ENCODE measurements at places on chromosomes 12 and 14.

DNA sequence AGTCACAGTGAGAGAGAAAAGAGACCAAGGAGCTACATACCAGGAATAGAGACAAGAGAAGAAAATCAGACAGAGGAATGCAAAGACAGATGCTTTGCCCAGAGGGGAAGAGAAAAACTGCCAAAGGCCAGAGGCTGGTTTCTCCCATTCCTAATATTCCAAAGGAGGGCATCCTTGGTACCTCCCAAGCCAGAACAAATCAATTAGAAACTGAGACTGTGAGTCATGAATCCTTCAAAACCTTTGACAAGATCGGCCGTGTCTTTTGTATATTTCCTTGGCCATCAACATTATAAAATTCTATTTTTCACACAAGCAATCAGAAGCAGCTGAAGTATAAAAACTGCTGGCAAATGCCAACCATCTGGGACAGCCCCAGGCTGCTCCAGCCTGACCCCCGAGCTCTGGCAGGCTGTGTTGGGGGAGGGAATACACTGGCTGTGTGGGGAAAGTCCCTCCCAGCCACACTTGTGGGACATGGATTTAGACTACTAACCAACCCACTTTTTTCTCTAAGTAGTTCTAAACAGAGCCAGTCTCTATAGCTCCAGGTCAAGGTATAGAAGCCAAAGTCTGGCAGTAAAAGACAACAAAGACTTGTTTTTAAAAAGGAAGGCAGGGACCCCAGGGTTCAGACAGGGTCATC, 13.7 kb downstream of the POMT2 start:
- no peak for DNase-seq

DNA sequence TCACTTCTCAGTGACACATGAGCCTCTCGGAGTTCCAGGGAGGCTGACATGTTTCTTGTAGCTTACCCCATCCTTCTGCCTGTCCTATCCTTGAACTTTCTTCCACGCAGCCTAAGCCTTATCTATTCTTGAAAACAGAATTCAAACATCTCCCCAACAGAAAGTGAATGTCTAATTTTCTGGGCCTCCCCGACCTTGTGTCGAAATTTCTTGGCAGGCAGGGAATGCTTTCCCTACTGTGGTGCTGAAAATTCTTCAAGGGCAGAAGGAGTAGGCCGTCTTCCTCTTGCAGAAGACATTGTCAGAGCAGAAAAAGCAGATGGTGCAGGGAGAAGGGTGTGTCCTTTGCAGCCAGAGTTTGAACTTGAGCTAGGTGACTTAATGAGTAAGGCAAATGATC, 63.0 kb upstream of the TCL1B start:
- DNase-seq: no peak

- no peak for DNase-seq
These were observed 25.8 kb upstream of the CNOT2 start for GRCh38 chr12:70217416-70217815.

DNA sequence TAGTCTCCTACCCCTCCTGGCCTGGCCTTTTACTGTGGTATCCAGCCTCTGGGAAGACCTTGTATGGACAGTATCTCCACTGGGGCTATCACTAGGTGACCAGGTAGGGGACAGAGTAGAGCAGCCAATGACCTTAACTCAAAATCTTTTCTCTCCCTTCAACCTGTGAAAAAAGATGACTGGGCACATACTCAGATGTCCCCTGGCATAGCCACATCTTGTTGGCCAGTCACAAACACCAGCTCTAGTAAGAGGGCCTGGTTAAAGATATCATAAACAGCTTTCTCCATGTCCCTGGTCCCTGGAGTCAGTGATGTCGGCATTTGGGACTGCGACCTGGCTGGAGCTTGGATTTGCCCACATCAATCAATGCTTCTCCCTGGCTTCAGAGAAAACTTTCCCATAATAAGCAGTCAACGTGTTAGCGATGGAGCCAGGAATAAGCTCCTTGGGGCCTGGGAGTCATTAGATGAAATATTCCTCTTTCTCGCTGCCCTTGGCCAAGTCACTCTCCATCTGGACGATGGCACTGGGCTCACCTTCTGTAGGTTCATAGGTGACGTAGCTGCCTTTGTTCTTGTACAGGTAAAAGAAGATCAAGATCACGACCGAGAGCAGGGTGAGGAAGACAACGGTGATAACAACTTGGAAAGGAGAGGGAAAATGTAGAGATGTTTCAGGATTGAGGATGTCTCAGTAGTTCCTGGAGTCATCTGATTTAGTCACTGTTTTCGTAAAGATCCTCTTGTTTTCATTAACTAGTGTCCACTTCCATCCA, 7.0 kb downstream of the DAZAP2 start:
- DNase-seq: no peak

GRCh38 chr12:54463484-54463883, 9.9 kb downstream of the GTSF1 start:
- DNase-seq: no peak
